ENCODE measurements at places on chromosomes 7 and 10. TPM values are rescaled to one million over a fixed set of nuclear protein-coding genes. Genes with fewer than 3 reads are reported as not detected.
A peak's percentile ranks its signal among the peaks of the same experiment; 100 is the strongest.

- H3K4me1 ChIP-seq: no peaks in the 10 kb centered on the region
- no peaks in the 10 kb centered on the region for H3K27me3 ChIP-seq
- no peak overlapping the region for H3K4me3 ChIP-seq
Observed at GRCh38 chr7:55730197-55730596, 132.4 kb downstream of the SEPTIN14 start.

- H3K4me3 ChIP-seq: no peak overlapping the region
- peaks cover 34% of the 10 kb centered on the region for H3K4me1 ChIP-seq
- H3K27me3 ChIP-seq: no peaks in the 10 kb centered on the region
- peaks cover 24% of the 10 kb centered on the region for H3K36me3 ChIP-seq
Observed at GRCh38 chr10:96642973-96643372, 56.2 kb upstream of the TM9SF3 start.

Gene NEUROG3
- not detected for polyA plus RNA-seq

Gene ANKRD1
- polyA plus RNA-seq: not detected

Gene CHN2
- 0.06 TPM for polyA plus RNA-seq

Gene MYL10
- not detected for polyA plus RNA-seq

GRCh38 chr10:2340831-2341647, 603.7 kb upstream of the ADARB2 start:
- no peaks in the 10 kb centered on the region for H3K27me3 ChIP-seq
- H3K4me3 ChIP-seq: no peak overlapping the region
- H3K27ac ChIP-seq: no peak overlapping the region

Gene ANXA11
- 79.6 TPM for polyA plus RNA-seq

- H3K27ac ChIP-seq: no peak overlapping the region
- no peaks in the 10 kb centered on the region for H3K36me3 ChIP-seq
- H3K4me1 ChIP-seq: no peaks in the 10 kb centered on the region
- DNase-seq: no peak
- no peak overlapping the region for H3K4me3 ChIP-seq
Observed at GRCh38 chr7:122762071-122762470, 59.3 kb upstream of the RNF148 start.

DNA sequence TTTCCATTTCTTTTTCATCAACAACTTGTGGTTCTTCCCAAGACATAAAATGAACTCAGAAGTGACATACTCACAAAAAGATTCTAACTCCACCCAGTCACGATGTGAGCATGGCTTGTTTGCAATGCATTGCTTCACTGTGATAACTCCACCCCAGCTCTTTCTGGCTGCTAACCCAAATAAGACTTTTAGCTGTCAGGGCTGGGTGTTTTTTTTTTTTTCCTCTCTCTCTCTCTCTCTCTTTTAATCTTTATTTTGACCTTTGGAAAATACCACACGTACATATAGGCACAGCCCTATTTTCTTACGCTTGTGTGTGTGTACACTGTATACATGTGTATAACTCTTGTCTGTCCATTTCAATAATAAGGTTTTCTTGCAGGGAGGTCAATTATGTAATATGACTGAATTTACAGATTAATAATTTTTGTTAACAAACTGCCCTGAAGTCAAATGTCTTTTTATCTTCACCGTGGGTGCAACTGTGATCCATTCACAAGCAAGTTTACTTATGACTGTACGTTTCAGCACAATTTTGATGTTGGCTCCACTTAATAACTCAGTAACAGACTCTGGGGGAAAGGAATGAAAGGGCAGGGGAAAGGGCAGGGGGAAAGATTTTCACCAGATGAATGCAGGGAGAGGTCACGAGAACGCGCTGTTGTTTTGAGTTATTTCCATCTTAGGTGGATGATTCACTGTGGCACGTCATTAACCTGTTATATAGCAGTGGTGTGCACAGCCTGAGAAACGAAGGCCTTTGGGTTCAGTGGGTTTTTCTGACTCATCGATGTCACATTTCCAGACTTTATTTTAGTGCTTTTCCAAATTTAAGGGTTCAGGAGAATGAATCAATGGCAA, 49.1 kb downstream of the APBB1IP start:
- peak overlapping the region; percentile 11 for H3K4me3 ChIP-seq
- peak; percentile 79 for DNase-seq
- no peaks in the 10 kb centered on the region for H3K27me3 ChIP-seq
- H3K4me1 ChIP-seq: peaks cover 9% of the 10 kb centered on the region
- H3K27ac ChIP-seq: peak overlapping the region; percentile 67

GRCh38 chr10:96337106-96337505, 21.7 kb downstream of the OPALIN start:
- no peak overlapping the region for H3K4me3 ChIP-seq
- H3K36me3 ChIP-seq: no peaks in the 10 kb centered on the region
- no peak overlapping the region for H3K27ac ChIP-seq
- H3K4me1 ChIP-seq: no peaks in the 10 kb centered on the region
- H3K27me3 ChIP-seq: no peaks in the 10 kb centered on the region

GRCh38 chr10:107727767-107728317, 563.3 kb upstream of the SORCS1 start:
- no peaks in the 10 kb centered on the region for H3K27me3 ChIP-seq
- H3K4me1 ChIP-seq: no peaks in the 10 kb centered on the region
- H3K4me3 ChIP-seq: no peak overlapping the region
- no peak for DNase-seq
- H3K36me3 ChIP-seq: no peaks in the 10 kb centered on the region

- H3K4me1 ChIP-seq: no peaks in the 10 kb centered on the region
- no peaks in the 10 kb centered on the region for H3K36me3 ChIP-seq
- H3K4me3 ChIP-seq: no peak overlapping the region
- H3K27me3 ChIP-seq: no peaks in the 10 kb centered on the region
Observed at GRCh38 chr10:53223851-53224250, 451.3 kb upstream of the MBL2 start.

DNA sequence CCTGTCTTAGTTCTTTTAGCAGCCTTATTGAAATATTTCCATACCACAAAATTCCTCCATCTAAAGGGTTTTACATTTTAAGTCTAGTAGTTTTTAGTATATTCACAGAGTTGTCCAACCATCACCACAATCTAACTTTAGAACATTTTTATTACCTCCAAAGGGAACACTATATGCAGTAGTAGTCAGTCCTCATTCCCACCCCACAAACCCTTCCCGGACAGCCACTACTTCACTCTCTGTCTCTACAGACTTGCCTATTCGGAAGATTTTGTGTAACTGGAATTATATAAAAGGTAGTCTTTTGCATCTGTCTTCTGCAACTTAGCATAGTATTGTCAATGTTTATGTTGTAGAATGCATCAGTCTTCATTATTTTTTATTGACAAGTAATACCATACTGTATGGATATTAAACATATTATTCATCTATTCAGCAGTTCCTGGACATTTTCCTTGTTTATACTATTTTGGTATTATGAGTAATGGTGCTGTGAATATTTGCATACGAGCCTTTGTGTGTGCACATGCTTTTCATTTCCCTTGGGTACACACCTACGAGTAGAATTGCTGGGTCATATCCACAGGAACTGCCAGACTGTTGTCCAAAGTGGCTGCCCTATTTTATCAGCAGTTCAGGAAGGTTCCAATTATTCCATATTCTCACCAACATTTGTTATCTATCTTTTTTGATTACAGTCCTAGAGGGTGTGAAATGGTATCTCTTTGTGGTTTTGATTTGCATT, 60.9 kb upstream of the LANCL2 start:
- no peak overlapping the region for H3K4me3 ChIP-seq
- H3K36me3 ChIP-seq: no peaks in the 10 kb centered on the region
- H3K4me1 ChIP-seq: peaks cover 42% of the 10 kb centered on the region
- H3K27me3 ChIP-seq: no peaks in the 10 kb centered on the region
- no peak for DNase-seq

DNA sequence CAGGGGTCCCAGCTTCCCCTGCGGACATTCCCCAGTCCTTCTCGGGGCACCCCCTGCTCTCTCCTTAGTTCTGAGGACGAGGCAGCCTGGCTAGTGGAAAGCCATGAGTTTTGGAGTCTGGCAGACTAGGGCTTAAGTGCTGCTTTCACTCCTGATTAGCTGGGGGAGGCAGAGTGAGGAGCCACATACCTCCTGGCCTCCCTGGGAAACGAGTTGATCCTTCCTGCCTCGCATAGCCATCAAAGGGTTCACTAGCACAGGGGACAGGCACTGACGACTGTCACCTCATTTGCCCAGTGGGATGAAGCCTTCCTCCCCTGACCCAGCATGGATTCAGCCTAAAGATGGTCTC, 402.5 kb downstream of the RPS24 start:
- DNase-seq: no peak
- no peaks in the 10 kb centered on the region for H3K27me3 ChIP-seq
- no peak overlapping the region for H3K4me3 ChIP-seq
- no peak overlapping the region for H3K27ac ChIP-seq
- H3K36me3 ChIP-seq: no peaks in the 10 kb centered on the region

Gene ENKUR
- polyA plus RNA-seq: 0.16 TPM

Gene LRMDA
- not detected for polyA plus RNA-seq

Gene PRDX3
- polyA plus RNA-seq: 689 TPM

Gene TMEM176A
- polyA plus RNA-seq: not detected

GRCh38 chr10:20175719-20176118, 359.5 kb downstream of the PLXDC2 start:
- H3K27ac ChIP-seq: no peak overlapping the region
- H3K27me3 ChIP-seq: no peaks in the 10 kb centered on the region
- DNase-seq: no peak
- H3K4me1 ChIP-seq: no peaks in the 10 kb centered on the region
- H3K36me3 ChIP-seq: no peaks in the 10 kb centered on the region

- no peak overlapping the region for H3K4me3 ChIP-seq
- no peak for DNase-seq
Observed at GRCh38 chr10:125562737-125563136, 120.2 kb downstream of the TEX36 start.

Gene EVX1
- not detected for polyA plus RNA-seq

DNA sequence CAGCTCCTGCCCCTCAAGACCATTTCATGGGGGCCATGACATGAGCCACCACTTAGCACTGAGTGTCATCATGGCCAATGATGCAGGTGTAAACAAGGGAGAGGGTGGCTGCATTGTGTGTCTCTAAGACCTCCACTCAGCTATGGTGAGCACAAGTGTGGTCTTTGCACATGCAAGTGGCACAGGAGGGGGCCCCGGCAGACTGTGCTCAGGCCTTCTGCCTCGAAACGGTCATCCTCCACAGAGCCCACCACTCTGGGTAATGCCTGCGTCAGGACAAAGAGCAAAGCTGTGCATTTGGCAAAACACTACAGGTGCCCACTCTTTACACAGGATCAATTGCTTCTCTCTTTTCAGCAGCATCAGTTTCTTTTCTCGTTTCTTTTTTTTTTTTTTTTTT, 125.5 kb downstream of the SH3PXD2A start:
- no peak overlapping the region for H3K4me3 ChIP-seq
- no peaks in the 10 kb centered on the region for H3K36me3 ChIP-seq
- no peaks in the 10 kb centered on the region for H3K4me1 ChIP-seq
- peaks cover 3% of the 10 kb centered on the region for H3K27me3 ChIP-seq
- H3K27ac ChIP-seq: no peak overlapping the region

DNA sequence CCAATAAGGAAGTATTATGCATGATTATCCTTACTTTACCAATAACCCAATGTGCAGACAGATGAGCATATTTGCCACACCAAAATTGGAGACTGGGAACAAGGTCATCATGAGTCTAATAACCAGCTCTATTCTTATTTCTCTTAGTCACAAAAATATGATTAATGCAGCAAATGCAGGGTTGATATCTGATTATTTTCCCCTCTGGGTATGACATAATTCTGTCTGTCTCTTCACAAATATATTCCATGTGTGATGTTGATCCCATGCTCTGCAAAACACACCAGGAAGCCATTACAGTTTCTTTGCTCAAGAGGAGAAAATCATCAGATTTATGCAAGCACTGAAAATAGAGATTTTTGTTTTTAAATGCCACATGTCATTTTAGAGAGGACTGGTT, 196.5 kb upstream of the DGKB start:
- no peak for DNase-seq
- no peaks in the 10 kb centered on the region for H3K36me3 ChIP-seq
- no peaks in the 10 kb centered on the region for H3K4me1 ChIP-seq
- no peak overlapping the region for H3K27ac ChIP-seq

- H3K27ac ChIP-seq: no peak overlapping the region
- no peak for DNase-seq
- no peaks in the 10 kb centered on the region for H3K4me1 ChIP-seq
- H3K4me3 ChIP-seq: no peak overlapping the region
- no peaks in the 10 kb centered on the region for H3K27me3 ChIP-seq
Observed at GRCh38 chr7:51080622-51081269, 235.9 kb downstream of the COBL start.

Gene CTTNBP2
- not detected for polyA plus RNA-seq

DNA sequence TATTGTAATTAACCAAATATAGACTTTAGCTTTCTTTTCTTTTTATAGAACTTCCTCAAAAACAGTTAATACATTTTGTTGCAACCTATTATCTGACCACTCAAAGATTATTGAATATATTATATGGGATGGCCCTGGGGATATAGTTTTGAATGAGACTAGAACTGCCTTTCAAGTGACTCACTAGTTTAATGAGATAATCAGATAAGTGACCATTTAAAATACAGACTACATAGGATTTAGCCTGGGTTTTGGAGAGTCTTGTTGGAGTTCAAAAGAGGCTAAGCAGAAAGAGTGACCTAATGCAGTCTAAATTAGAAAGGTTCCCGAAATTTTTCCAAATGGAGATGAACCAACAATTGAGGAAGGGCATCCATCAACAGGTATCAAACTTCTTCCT, 305.2 kb upstream of the ETV1 start:
- H3K4me1 ChIP-seq: no peaks in the 10 kb centered on the region
- H3K4me3 ChIP-seq: no peak overlapping the region
- H3K27me3 ChIP-seq: no peaks in the 10 kb centered on the region
- no peaks in the 10 kb centered on the region for H3K36me3 ChIP-seq
- DNase-seq: no peak
- H3K27ac ChIP-seq: no peak overlapping the region

Gene PPP1R9A
- 0.04 TPM for polyA plus RNA-seq

Gene PFKFB3
- polyA plus RNA-seq: 17.0 TPM

Gene LRRD1
- polyA plus RNA-seq: not detected

Gene RSPH10B2
- 0.20 TPM for polyA plus RNA-seq

DNA sequence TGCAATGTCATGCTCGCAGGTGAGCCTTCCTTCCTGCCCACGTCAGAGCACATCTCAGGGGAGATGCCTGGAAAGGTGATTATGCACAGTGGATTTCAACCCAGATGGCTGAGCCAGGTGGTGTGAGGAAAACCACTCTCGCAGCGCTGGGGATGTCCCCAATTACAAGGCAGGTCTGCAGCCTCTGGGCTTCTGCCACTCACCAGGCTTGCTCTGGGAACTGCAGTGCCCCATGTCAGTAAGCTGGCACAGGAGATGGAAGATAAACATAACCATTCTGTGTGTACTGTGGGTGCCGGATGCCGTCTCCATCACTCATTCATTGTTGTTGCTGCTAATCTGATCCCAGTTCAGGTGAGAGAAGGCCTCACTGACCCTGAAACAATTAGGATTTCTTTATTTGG, 222.9 kb upstream of the PITRM1 start:
- no peak overlapping the region for H3K4me3 ChIP-seq
- DNase-seq: no peak
- H3K36me3 ChIP-seq: no peaks in the 10 kb centered on the region
- H3K27me3 ChIP-seq: no peaks in the 10 kb centered on the region

DNA sequence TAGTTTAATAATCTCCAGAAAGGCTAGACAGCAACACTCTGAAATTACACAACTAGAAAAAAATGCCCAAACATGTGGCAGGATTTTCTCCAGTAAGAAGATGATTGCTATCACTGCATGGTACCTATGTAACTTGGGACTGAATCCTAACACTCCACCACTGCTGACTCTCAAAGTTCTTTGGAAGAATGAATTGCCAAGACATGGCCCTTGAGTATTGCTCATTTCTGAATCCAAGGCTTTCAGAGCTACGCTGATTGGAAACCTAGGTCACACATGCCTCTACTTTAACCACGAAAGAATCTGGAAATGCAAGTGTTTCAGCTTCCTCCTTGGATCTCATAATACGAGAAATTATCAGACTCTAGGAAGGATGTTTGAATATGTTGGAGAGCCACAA, 167.5 kb upstream of the CELF2 start:
- DNase-seq: no peak
- no peak overlapping the region for H3K27ac ChIP-seq
- H3K4me1 ChIP-seq: peaks cover 6% of the 10 kb centered on the region
- H3K36me3 ChIP-seq: no peaks in the 10 kb centered on the region
- no peak overlapping the region for H3K4me3 ChIP-seq

Data from GM12878 (cell line).